Parietal lobe (tissue), 2 donors: ENCODE measurements at places on chromosomes 13 and 19. TPM values are rescaled to one million over a fixed set of nuclear protein-coding genes. Genes with fewer than 3 reads are reported as not detected.

The CEACAM1 gene
- total RNA-seq = not detected

The KLK3 gene
- total RNA-seq = not detected

The CD22 gene
- total RNA-seq = not detected

The CGB1 gene
- total RNA-seq = not detected

The PDX1 gene
- total RNA-seq = not detected

The SIGLEC10 gene
- 1.9 TPM for total RNA-seq

The CEACAM8 gene
- total RNA-seq = not detected

The SPC24 gene
- total RNA-seq = 7.8 TPM
